Stimulated activated CD8-positive, alpha-beta memory T cell treated with anti-CD3 and anti-CD28 coated beads, Interleukin-2, amount 100 ng/mL, for 1 hour (primary cell): ENCODE measurements at places on chromosomes 2 and 18.

- no peak for DNase-seq
Measured at GRCh38 chr18:41545091-41545888, 409.7 kb upstream of the PIK3C3 start.

DNA sequence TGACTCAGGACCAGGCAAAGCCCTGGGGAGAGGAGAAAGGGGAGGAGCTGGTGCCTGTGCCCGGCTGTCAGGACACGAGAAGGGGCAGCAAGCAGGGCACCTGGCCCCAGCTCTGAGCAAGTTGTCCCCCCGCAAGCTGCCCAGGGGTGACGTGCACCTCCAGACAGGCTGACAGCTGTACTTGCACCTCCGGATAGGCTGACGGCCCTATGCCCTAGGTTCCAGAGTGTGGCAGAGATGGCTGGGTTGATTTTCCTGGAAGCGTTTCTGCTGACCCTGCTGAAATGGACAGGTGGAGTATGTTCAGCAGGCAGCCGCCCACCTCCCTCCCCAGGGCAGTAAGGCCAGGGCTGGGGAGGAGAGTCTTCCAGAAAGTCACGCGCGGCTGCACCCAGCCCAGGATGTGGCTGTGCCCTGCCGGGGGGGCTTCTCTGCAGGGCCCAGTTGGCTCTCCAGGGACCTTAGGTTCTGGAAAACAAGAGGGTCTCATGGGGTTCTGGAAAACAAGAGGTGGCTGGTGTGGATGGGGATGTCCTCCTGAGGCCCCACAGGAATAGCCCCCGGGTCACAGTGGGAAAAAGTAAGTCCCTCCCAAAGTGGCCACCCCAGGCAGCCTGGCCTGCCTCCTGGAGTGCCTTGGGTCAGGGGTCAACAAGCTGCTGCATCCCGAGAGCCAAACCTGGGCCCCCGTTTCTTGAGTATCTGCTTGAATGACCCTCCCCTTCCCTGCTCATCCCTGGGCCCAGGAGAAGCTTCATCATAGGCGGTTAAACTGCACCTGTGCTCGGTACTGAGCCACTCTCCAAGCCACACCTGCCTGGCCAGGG is 71.4 kb upstream of the OTOS start:
- DNase-seq: no peak

DNA sequence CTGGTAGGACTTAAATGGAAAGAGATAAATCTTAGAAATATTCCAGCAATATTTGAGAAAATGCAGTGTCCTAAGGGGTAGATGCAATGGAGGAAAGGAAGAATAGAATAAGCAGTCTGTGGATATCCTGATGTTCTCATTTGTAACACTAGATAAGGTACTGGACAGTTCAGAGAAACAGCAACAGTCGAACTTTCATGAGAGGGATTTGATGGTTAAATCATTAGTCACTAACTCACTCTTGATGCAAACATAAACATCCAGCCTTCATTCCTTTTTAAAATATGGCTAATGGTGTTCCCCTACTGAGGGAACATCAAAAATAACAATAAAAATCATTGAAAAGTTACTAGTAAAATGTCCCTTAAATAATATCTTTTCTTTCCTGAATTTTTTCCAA is 211.4 kb upstream of the SLC39A10 start:
- DNase-seq: no peak

DNA sequence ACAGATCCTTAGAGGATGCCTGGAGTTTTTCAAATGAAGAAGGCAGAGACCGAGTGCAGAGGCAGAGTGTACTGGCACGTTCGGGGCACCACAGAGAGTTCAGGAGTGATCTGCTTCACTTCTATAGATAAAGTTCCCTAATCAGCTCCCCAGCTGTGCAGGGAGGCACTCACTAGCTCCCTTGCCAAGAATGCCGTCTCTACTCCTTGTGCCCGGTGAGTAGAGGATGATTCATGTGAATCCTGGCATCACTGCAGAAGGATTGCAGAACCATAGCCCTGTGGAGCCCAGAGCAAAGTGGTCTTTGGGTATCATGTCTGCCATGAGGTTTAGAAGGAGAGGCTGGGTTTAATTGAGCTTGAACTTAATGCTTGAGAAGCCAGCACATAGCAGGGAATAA is 510.1 kb upstream of the RAB6C start:
- no peak for DNase-seq

DNA sequence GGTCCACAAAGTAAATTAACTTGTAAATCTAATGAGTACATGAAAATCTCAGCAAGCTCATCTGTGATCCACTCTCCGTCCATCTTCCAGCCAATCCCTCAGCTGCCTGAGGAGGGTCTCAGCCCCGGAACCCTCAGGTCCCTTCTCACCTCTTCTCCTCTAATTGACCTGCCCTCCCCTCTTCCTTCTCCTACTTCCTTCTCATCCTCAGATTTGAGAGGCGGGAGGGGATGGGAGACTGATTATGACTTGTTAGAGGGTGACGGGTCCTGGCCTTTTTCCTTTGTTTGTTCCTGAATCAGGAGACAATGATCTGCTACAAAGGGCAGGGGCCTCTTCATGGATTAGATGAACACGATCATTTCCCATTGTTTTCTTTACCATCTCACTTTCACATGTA is 80.1 kb downstream of the CYBRD1 start:
- DNase-seq: no peak

- no peak for DNase-seq
Measured at GRCh38 chr2:74700643-74701372, 46.8 kb downstream of the SEMA4F start.
